Occipital lobe (tissue), 3 donors: ENCODE measurements at places on chromosomes 3 and 15. TPM values are rescaled to one million over a fixed set of nuclear protein-coding genes. Genes with fewer than 3 reads are reported as not detected.

- no peak for DNase-seq
Measured at GRCh38 chr3:56795829-56796185, 5.9 kb downstream of the ARHGEF3 start.

GRK7 gene
- not detected for total RNA-seq

GRCh38 chr15:80442728-80443403 lies 38.7 kb downstream of the ARNT2 start:
- DNase-seq, result no peak

GRCh38 chr3:130414457-130414856 lies 69.0 kb downstream of the COL6A5 start:
- no peak for DNase-seq

DNA sequence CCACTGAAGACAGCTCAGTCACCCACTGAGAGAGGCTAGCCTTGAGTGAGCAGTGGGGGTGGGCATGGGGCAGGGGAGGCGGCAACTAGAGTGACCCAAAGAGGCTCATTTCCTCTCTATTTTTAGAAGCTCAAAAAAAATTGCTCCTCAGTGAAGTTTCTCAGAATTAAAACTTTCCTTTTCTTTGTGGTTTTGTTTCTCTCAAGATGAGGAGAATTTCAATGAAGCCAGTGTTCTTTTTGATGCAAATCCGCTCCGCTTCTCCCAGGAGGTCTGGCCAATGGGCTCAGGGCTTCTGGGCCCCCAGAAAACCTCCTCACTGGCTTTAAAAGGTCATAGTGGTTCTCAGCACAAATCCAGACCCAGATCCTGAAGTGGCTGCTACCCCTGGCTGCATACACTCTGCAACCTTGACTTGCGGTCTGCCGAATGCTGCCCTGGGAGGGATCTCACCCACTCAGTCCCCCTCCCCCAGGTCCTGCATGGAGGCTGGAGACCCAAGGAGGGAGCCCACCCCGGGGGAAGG lies at the start of gene ACSBG1:
ACSBG1 (minus strand) TSS at position 51 of the 526 bp plus-strand sequence. CDS start 64 bp downstream, outside the sequence.
- no peak for DNase-seq

GRCh38 chr3:17143893-17144664 lies 259.3 kb downstream of the PLCL2 start:
- DNase-seq, result no peak
